ENCODE measurements at places on chromosomes 1 and 21.

DNA sequence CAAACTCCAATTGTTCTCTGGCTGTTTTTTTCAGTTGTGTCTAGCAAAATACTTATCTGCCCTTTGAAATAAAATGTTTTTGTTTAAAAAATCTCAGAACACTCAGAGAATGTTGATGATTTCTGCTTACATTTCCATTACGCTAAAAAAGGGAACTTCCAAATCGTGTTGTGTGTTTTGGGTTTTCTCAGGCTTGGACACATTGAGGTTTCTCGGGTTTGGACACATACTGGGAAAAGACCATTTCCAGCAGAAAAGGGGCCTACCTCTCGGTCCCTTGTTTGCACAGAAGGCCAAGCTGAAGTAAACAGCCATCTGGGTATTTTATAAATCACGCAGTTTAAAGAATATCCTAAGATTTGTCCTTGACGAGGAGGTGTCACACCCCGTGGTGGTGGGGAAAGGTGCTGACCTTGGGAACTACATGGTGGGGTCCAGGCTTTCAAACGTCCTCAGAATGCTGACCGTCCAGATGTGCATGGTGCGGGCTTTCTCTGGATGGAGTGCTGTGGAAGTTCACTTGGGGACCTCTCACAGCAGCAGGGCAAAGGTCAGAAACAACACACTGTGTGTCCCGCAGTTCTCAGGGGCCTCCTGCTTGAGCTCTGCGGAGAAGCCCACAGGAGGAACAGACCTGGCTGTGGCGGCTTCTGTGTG is 67.8 kb downstream of the SLC37A1 start:
- DNase-seq = no peak

DNA sequence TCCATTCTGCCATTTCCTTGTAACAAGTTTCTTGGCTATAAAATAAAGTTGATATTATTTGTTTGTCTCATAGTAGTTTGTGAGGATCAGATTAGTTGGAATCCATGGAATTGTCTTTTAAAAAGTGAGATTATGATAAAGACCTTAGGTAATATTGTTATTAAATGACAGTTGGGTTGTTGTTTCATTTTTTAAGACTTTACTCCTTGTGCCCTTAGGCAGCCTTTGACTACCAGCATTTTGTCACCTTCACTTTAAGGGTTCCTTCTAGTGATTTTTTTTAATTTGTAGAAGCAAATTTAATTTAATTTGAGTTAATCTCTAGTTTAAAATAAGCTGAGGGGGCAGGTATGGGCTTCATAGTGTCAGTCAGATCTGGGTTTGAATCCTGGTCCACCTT is 84.6 kb upstream of the ZNF326 start:
- no peak for DNase-seq

DNA sequence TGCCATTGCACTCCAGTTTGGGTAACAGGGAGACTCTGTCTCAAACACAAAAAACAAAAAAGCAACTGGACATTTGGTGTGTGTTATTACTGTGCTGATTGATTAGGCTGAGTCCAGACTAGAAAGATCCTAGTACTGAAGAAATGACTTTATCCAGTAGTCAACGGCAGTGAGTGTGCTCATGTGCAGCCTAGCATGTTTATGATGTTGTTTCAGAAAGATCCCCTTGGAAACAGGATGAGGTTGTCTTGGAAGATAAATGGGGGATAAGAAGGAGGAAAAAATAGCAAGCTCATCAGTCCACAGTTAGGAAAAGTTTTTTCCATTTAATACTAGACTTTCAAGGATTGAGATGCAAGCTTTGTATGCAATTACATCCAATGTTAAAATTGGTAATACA is 14.3 kb downstream of the RUSC1 start:
- DNase-seq = no peak

DNA sequence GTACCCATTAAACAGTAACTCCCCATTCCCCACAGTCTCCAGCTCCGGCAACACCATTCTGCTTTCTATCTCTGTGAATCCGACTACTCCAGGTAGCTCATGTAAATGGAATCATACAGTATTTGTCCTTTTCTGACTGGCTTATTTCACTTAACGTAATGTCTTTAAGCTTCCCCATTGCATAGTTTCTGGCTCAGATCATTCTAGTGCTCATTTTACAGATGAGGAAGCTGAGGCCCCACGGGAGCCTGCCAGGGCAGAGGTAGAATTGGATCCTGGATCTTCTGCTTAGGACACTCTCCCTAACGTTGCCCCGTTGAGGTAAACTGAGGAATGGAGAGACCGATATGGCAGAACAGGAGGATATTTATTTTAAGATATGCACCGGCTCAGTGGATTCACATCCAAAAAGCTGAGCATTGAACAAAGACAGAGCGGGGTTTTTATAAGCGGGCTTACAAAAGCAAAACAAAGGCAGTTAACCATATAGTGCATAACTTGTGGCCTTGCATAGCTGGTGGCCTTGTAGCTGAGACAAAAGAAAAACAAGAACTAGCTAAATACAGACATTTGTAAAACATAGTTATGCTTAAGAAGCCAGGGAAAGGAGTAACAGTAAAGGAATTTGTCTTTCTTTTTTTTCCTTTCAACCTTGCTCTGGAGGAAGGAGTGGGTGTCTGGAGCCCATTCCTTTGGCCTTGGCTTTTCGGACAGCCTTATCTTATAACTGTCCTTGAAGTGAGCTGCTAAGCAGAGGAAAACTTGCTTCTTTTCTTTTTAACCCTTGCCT is 15.3 kb upstream of the KLHDC8A start:
- DNase-seq = no peak

DNA sequence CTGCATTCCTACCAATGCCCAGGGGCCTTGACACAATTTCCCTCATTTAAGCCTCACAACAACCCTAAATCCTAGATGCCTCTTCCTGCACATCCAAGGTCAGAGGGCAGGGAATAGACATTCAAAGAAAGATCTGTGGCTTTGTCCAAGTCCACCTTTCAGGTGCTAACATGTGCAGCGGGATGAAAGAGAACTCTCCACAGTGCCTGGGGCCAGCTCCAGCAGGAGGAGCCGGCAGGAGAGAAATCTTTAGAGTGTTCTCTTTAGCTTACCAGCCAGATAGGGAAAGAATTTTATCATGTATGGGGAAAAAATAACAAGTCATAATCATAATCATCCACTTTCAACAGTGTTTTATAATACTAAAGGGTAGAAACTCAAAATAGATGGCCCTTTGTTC is 319.7 kb downstream of the MATN1 start:
- no peak for DNase-seq

DNA sequence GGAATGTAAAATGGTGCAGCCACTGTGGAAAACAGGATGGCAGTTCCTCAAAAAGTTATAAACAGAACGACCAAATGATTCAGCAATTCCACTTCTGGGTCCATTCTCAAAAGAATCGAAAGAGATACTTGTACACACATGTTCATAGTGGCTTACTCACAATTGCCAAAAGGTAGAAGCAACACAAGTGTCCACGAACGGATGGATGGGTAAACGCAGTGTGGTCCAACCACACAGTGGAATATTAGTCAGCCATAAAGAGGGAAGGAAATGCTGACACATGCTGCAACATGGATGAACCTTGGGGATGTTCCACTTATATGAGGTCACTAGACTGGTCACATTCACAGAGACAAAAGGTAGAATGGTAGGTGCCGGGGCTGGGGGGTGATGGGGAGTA is 5.3 kb downstream of the KRTAP10-1 start:
- DNase-seq = no peak

DNA sequence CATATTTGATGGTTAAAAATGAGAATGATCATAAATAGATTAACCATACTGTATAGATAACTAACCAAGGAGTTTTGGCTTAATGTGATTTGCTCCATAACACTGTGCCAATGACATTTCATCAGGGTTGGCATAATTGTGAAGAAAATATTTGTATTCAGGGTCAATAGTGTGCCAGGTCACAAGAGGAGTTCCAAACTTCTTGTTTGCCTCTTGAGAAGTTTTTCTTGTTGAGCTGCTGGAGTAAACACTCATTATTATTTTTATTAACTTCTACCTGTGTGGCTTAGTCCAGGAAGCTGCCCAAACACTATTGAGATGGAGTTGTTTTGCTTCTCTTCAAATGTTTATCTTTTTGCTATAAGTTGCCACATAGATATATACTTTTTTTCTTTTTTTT is 7.5 kb downstream of the MAP7D1 start:
- no peak for DNase-seq

DNA sequence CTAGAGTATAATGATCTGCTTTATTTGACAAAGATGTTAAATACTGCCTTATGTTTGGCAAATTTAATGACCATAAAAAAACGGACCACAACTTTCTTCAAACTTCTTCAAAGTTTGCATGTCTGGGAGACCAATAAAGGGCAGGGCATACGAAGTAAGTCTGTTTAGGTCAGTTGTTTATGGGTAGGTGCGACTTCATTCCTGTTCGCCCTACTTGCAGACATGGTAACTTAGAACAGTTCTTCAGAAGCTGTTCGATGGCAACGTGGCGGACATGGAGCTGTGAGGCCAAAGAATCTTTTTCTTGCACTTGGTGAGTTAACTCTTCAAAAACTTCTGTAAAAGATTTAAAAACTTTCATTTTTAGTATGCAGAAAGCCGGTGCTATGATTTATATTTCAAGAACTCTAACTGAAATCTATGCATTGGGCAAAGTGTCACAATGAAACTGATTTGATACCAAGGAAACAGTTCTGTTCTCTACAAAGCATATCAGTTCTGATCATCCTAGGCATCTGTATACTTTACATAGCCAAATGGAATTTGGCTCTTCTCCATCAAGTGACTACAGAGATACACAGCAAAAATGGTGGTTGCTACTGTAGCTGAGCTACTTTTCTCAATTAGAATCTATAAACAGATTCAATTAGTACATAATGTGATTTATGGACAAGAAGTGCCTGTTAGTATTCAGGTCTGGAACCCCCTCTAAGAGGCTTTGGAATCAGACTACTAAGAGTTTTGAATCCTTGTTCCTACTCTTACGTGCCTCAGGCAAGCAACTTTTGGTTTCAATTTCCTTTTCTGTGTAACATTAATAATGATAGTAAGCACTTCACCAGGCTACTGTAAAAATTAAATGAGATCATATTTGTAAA is 25.7 kb downstream of the C21orf91 start:
- DNase-seq = no peak

DNA sequence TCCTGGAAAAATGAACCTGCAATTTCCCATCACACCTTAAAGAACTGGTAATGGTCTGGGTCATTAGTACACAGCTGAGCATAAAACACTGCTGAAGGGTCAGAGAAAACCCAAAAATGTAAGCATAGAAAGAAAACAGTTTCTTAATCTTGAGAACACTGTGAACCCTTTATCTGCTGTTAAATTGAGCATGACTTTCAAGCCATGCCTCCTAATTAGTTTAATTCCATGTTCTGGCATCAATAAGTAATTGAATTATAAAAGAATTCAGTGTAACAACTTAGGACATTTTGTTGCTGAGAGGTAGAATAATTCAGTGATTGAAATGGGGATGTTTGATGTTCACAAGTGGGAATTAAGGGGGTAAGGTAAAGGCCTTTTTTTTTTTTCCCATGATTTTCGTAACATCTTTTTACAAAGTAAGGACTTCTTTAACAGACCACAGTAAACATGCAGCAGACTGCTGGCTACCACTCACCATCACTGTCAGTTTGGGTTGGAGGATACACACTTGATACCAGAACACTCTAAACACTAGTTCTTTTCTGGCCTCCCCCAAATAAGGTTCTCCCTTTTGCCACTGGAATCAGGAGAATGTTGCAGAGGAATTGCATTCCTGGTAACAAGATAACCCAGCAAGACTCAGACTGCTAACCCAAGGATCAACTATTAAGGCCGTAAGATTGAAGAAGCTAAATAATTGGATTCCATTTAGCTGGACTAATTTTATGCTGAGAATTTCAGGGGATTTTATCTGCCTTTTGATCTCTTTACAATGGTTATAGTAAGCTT is 3.0 kb downstream of the RWDD3 start:
- DNase-seq = peak; percentile 12

DNA sequence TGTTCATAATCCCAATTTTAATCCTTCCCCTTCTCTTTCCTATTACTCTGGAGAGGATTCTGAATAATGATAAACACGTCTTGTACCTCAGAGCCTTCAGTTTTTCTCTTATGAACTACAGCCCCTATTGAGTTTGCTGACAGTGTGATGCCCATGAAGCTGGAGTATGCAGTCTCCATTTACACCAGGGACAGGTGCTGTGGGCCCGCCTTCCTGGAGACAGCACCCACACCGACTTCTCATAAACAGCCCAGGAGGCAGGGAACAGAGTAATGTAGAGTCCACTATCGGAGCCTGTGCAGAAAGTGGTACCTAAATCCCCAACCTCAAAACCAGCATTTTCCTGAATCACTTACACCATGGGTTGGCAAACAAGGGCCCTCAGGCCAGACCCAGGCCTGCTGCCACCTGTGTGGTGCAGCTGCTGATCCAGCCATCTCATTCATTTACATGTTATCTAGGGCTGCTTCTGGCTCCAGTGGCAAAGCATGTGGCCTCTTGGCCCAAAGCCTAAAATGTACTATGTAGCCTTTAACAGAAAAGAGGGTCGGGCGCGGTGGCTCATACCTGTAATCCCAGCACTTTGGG is 95.1 kb upstream of the KRTAP19-8 start:
- no peak for DNase-seq

DNA sequence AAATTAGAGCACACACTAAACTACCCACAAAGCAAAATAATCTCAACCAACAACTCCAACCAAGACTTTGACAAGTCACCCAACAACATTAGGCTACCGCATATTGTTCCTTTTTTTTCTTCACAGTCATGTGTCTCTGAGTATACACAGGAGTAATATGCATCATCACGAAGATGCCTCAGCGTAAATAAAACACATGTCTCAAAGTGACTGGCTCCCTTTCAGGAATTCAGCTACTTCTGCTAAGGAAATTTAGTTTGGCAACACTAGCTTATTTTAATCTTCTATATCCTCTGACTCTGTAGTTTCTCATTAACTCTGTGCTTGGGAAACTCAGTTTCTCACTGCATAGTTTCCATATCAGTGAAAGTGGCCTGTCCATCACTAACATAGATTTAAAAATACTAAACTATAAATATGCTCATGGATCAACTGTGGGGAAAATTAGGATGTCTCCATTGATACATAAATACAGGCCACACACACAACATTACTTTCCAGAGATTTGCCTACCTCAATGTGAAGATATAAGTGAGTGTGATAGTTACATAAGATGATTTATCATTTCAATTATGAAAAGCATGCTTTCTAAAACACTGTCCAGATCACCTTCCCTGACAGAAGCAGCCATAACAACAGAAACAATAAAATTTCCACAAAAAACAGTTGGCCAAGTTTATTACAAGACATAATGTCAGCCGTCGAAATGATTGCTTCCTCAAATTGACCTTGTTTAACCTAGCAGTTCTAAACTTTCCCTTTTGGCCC is 113.2 kb downstream of the PTGER3 start:
- peak; percentile 21 for DNase-seq

GRCh38 chr1:12629511-12629956 is 11.5 kb upstream of the DHRS3 start:
- DNase-seq = no peak

GRCh38 chr21:46171996-46172862 is 12.0 kb downstream of the SPATC1L start:
- DNase-seq = no peak

GRCh38 chr1:43434256-43434655 is 19.5 kb downstream of the HYI start:
- no peak for DNase-seq

- no peak for DNase-seq
Measured at GRCh38 chr1:116172666-116173065, 61.5 kb downstream of the MAB21L3 start.
